Fibroblast of skin of abdomen (primary cell): ENCODE measurements at places on chromosomes 6 and 20.

GRCh38 chr6:129050086-129050485 lies 167.1 kb downstream of the LAMA2 start:
- peak; percentile 63 for DNase-seq

- DNase-seq, result no peak
Measured at GRCh38 chr6:42316981-42317380, 99.3 kb upstream of the MRPS10 start.

DNA sequence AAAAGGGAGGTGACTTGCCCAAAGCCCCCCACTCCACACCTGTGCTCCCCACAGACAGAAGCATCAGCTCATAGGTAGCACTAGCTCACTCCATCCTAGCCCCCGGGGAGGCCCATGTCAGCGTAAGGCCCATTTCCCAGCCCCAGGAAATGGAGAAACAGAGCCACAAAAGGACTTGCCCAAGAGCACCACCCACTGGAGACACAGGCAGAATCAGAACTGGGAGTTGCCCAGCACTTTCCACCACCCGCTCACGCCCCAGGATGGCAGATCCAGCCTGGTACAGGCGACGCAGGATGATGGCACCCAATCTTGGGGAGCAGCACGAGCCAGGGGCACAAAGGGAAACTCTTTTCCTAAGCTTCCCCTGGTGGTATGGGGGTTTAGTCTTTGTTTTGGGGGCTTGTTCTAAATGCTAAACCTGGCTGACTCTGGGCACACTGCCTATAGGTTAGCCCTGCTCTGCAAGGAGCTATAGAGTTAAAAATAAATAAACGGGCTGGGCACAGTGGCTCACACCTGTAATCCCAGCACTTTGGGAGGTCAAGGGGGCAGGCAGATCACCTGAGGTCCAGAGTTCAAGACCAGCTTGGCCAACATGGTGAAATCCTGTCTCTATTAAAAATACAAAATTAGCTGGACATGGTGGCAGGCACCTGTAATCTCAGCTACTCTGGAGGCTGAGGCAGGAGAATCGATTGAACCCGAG lies 11.8 kb downstream of the C20orf203 start:
- no peak for DNase-seq

DNA sequence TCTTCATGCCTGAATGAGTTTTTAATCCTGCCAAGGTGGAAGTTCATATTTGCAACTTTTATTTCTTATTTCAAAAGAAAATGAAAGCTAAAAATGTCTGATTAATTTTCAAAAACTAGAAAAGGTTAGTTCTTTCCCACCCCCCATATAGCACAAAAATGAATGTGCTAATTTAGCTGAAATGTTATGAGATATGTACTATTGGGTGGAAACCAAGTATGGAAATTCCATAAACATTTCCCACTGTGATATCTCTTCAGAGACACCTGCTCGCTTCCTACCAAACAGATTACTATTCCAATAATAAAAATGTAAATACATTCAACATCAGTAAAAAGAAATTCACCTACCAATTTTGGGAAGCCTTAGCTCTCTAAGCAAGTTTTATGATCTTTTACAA lies 678.6 kb upstream of the ID4 start:
- no peak for DNase-seq

DNA sequence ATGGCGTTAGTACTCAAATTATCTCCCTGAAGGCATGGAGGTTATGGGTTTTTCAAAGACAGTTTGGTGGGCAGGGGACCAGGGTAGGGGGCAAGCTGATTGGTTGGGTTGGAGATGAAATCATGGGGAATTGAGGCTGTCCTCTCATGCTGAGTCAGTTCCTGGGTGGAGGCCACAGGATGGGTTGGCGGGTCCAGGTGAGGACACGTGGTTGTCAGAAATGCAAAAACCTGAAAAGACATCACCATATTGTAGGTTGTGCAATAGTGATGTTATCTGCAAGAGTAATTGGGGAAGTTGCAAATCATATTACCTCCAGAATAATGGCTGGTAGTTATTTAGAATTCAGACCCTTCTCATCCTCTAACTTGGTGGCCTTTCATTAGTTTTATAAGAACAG lies 30.1 kb downstream of the GPX6 start:
- no peak for DNase-seq

DNA sequence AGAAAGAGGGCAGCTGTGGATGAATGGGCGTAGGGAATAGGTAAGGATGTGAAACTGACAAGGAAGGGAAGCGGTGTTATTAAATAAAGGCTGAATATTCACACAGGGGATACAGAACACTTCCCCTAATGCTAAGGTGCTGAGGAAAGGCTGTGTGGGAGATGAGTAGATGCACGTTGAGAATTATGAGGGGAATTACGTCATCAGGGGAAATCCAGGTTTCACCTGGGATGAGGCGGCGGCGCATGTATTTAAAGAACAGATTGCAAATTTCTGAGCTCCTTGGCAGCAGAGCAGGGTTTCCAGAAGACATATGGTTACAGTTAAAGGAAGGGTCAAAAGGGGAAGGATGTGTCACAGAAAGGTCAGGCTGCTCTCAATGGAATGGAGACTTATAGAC lies 28.7 kb upstream of the EDN1 start:
- no peak for DNase-seq
